ENCODE measurements at places on chromosomes 1 and 21. TPM values are rescaled to one million over a fixed set of nuclear protein-coding genes. Genes with fewer than 3 reads are reported as not detected.

The S100A1 gene
- 0.44 TPM for total RNA-seq

The OR2L13 gene
- total RNA-seq = not detected

GRCh38 chr1:221392453-221392852, 349.4 kb downstream of the DUSP10 start:
- peak; percentile 72 for ATAC-seq

GRCh38 chr1:180301135-180301742, 71.2 kb downstream of the LHX4 start:
- ATAC-seq = no peak

DNA sequence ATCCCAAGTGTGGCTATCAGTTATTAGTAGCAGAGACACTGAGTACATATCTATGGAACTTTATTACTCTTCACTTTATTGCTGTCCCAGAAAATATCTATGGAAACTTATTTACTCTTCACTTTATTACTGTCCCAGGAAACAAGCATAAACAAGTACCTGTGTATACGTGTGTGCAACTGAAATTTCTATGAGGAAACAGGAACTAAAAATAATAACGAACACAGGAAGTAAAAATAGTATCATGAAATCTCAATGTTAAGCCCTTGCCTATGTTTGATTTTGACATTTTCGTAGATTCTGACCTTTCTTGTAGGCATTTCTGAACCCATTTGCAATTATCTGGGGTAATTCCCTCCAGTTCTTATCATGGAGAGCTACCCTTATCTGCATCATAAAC, 64.9 kb upstream of the KRTAP19-8 start:
- no peak for ATAC-seq
